ENCODE measurements at places on chromosomes 3 and 15.

GRCh38 chr3:177893331-177893730 is 642.9 kb upstream of the KCNMB2 start:
- no peak for DNase-seq

DNA sequence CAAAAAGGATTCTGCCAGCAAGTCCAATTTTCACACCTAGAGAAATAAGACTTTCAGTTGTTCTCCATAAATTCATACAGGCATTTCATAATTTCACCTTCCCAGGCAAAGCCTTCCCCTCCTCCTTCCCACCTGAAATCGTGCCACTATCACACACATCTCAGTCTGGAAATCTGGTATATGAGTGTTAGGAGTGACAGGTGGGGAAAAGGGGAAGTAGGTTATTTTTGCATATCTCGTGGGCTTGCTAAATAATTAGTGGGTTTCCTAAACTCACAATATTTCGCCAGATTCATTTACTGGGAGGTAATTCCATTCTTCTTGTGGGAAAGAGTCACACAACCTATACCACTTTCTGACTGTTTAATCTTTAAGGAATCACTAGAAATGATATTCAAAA is 7.4 kb downstream of the ALDH1A2 start:
- DNase-seq = no peak

GRCh38 chr3:74351213-74351612 is 263.2 kb downstream of the CNTN3 start:
- no peak for DNase-seq

DNA sequence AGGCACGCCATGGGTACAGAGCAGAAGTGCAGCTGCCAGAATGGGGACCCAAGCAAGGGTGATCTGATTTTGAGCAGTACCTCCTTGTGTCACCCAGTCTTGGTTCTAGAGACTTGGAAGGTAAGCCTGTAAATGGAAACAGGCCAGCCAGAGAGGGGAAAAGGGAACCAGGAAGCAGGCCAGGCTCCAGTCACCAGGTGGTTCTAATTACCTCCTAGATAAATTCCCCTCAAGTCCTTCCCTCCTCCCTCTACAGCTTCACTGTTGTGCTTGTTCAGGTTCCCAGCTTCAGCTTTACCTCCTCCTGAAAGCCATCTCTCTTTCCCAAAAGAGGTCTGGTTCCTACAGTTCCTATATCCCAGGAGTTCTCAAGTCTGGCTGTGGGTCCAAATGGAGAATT is 58.8 kb upstream of the SLC7A14 start:
- no peak for DNase-seq

DNA sequence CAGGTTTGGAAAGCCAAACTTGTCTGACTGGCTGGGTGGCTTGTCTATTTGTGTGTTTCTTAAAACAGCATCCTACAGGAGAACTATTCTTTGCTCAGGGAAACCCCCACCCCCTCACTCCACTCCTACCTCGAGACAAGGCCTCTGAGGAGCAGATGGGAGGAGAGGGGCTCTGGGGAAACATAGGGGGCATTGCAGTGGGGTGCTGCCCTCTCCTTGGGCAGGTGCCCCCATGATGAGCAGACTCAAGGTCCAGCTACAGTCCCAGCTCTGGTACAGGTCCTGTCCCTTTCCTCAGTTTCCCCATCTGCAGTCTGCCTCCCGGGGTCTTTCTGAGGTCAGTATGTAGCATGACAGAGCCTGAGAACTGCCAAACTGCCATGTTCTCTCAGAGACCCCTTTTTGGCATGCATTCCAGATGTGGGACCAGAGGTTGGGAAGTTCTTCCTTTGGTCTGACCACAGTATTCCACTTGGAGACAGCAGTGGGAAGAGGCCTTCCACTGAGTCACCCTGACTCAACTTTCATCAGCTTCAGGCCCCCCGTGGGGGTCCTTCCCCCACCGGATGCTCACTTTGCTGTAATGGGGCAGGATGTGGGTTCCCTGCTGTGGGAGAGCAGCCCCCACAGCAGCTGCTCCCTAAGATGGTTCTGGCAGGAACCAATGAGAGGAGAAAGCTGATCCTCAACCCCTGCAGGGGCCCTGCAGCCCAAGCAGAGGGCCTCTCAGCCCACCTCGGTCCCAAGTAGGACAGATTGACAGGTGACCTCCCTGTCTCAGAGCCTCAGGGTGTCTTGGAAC is 32.3 kb upstream of the CYP11A1 start:
- DNase-seq = peak; percentile 35

- no peak for DNase-seq
Measured at GRCh38 chr3:160665784-160666526, 11.0 kb upstream of the ARL14 start.

GRCh38 chr3:126527006-126527405 is 3.1 kb downstream of the CHST13 start:
- no peak for DNase-seq
